ENCODE measurements at places on chromosomes 3 and 15.

- DNase-seq = no peak
Observed at GRCh38 chr3:46383951-46384330, 13.2 kb downstream of the CCR5 start.

DNA sequence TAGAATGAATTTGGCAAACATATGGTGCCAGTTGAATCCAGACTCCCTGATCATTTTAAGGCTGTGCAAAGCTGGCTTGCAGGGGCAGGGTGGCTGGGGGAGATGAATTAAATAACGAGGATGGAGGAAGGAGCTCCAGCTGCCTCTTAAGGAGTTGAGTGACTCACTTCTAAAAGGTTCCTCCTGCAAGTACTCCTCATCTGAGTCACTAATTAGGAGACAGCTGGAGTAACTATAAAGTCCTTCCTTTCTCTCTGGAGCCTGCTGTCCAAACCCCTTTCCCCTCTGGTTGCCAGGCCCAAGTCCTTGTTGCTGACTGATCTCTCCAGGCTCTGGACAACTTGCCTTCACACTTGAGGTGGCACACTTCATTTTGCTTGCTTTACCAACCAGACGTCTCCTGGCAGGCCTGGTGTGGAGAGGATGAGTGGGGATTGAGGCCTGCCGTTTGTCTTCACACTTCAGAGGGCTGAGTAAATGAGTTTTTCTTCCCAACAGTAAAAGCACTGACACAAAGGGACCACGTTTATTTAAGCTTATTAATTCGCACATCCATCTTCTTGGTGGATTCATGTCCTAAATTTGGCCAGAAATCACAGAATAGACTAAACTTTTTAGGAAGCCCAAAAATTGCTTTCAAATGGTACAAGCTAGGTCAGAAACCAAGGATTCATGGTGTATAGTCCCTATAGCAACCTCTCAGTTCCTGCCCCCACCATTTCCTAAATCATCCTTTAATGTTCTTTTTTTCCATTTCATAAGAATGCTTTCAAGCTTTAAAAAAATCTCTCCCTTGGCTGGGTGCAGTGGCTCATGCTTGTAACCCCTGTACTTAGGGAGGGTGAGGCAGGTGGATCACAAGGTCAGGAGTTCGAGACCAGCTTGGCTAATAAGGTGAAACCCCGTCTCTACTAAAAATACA, 90.5 kb upstream of the MYRIP start:
- no peak for DNase-seq

GRCh38 chr3:123054109-123054778, 12.6 kb upstream of the PDIA5 start:
- no peak for DNase-seq

GRCh38 chr15:99542828-99543227, 23.0 kb upstream of the MEF2A start:
- no peak for DNase-seq

DNA sequence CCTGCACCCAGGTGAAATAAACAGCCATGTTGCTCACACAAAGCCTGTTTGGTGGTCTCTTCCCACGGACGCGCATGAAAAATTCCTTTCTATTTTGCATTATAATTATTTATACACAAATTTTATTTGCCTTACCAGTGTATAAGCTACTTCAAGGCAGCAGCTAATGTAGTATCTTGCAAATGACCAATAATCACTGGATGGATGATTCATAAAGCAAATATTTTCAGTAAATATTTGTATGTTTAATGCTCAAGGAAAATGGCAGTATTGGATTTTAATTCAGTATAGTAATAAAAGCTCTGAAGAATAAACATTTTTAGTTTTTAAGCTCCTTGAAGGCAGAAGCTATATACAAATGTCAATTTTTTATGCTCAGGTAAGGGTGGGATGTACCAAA, 158.7 kb upstream of the NANOGP8 start:
- DNase-seq = no peak

- DNase-seq = no peak
Observed at GRCh38 chr3:129793942-129794310, 99.6 kb downstream of the TMCC1 start.

GRCh38 chr3:130737622-130738021, 9.0 kb downstream of the PIK3R4 start:
- no peak for DNase-seq

GRCh38 chr3:1057436-1057835, 35.4 kb upstream of the CNTN6 start:
- no peak for DNase-seq

DNA sequence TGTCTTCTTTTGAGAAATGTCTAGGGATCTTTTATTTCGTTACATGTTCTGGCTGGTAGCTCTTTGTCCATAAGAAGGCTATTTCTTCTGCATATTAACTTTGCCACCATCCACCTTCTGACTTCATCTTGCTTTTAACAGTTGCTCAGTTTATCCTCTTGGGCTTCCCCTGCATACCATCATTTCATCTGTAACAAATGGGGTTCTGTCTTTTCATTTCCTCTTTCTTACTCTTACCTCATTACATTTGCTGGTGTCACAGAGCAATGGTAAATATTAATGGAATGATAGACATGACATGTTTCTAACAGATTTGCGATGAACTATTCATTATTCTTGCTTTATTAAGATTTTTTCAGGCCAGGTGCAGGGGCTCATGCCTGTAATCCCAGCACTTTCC, 62.4 kb downstream of the GASK1A start:
- no peak for DNase-seq

DNA sequence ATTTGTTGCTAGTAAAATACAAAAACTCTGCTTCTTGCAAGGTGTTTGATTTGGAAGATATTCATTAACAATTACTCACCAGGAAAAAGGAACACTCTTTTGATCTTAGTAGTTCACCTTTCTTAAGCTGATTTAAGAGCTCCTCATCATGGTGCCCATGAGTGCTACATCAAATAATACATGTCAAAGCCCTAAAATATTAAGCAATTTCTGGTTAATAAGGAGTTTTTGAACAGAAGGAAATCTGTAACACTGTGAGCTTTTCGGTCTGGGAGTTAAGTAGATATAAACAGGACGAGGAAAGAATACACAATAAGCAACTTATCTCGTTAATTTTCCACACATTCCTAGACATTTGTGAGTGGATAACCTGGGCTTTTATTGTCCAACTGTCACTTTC, 83.9 kb upstream of the DCBLD2 start:
- no peak for DNase-seq

- peak; percentile 15 for DNase-seq
Observed at GRCh38 chr15:62068071-62068809, 1.5 kb downstream of the C2CD4A start.

- DNase-seq = no peak
Observed at GRCh38 chr3:72976281-72976741, 20.3 kb upstream of the PPP4R2 start.

DNA sequence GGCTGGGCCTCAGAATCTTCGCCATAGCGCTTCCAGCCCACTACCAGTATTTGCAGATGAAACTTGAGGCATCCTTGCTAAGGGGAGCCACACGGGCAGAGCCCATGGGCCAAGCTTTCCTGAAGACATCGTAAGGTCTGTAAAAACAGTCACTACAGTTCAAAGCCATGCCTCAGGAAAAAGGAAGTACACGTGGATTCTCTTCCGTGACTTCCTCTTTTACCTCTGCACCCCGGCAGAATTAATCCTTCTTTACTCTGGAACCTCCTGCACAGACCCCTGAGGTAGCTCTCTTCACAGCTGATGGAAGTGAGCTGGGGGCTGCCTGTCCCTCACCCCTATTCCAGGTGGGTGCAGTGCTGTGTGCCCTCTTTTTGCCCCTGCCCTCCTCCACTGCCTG, 129.2 kb downstream of the CHDH start:
- DNase-seq = no peak

DNA sequence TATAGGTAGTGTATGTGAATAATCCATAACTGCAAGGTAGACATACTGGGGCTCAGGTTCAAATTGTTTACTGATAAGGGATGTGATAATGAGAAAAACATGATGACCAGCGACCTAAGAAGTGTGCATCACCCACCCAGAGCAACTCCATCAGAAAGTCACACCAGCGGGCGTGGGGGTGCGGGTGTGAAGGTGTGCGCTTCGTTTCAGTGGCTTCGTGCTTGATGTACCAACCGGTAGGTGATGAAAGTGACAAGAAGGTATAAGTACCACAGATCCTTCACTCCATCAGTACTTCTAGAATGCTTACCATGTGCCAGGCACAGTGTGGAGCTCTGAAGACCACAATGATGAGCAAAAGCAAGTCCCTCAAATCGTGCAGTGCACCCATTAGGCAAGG, 11.2 kb downstream of the ANP32A start:
- DNase-seq = no peak

DNA sequence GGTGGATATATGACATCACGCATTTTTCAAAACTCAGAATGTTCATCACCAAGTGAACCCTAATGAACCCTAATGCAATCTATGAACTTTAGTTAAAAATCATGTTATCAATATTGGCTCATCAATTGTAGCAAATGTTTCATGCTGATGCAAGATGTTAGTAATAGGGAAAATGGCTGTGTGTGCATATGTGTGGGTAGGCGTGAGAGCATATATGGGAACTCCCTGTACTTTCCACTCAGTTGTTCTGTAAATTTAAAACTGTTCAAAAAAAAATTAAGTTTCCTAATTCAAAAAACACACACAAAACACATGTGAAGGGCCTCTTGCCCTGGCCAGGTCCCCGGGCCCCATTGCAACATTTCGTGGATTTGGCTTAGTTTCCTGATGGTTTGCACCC, 89.7 kb upstream of the PROK2 start:
- no peak for DNase-seq

DNA sequence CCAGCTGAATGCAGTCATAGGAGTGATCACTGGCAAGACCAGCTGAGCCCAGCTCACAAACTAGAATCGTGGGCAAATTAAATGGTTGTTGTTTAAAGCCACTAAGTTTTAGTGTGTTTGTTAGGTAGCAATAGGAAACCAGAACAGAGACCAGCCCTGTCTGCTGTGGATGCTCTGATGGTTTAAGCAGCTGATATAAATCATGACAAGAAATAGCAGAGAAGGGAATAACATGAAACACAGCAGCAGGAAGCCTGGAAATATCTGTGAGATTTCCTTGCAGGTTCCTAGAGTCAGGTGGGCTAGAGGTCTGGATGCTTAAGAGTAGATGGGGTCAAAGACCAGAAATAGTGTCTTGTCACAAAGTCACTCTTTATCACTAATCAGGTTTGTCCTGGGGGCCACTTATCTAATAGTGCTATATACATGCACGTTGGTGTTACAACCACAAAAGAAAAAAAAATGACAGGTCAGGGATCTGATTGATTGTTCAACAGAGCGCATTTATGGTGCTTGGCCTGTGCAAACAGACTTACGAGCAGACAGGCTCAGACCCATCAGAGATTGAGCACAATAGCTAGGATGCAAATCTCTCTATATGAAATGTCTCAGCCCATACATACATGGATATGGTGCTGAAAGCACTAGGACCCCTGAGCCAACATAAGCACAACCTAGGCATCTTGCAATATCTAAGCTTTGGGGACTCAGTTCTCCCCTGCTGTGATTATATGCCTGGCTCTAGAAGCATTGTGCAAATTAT, 967.7 kb downstream of the AGBL1 start:
- no peak for DNase-seq

DNA sequence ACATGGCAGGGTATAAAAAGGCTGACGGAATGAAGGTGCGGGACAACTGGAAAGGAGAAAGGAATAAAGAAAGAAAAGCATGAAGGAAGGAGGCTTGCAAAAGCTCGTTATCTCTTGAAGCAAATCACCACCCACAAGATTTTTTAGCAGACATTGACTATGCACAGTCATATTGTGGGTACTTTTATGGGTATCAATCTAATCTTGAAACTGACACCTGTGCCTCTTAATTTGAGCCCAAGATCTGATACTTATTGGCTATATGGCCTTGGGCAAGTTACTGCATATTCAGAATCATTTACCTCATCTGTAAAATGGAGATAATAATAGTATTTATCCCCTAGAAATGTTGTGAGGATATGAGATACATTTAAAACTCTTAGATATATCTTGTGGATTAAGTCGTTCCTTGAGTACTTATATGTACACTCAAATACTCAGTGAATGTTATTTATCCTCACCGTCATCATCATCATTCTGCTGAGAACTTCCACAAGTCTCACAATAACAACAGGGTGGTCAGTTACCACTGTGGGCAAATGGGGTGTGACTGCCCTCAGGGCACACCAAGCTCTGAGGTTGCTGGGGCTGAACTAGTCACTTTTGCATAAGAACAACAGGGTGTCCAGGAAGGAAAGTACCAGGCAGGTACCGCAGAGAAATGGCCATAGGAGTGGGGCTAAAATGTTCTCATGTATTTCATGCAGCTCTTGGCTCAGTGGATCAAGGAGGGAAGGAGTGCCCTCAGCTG, 266.1 kb downstream of the SLC9A9 start:
- DNase-seq = no peak

- no peak for DNase-seq
Observed at GRCh38 chr15:47725906-47726305, 8.6 kb downstream of the SEMA6D start.

GRCh38 chr3:167113035-167113830, 266.9 kb downstream of the ZBBX start:
- no peak for DNase-seq

- no peak for DNase-seq
Observed at GRCh38 chr3:136366289-136366688, 116.1 kb downstream of the PCCB start.

DNA sequence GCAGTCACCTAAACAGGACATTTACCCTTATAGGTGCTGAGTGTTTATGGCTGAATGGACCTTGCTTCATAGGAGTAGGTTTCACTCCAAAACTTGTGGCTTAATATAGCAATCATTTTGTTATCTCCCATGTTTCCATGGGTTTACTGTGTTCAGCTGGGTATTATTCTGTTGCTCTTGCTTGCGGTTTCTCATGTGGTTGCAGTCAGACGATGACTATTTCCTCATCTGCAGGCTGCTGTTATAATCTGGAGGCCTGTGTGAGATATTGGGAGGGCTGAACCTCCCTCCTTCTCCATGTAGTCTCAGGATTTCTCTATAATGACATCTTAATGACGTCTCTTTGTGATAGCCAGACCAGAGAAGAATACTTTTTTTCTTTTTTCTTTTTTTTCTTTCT, 98.1 kb downstream of the ZPLD1 start:
- DNase-seq = no peak

DNA sequence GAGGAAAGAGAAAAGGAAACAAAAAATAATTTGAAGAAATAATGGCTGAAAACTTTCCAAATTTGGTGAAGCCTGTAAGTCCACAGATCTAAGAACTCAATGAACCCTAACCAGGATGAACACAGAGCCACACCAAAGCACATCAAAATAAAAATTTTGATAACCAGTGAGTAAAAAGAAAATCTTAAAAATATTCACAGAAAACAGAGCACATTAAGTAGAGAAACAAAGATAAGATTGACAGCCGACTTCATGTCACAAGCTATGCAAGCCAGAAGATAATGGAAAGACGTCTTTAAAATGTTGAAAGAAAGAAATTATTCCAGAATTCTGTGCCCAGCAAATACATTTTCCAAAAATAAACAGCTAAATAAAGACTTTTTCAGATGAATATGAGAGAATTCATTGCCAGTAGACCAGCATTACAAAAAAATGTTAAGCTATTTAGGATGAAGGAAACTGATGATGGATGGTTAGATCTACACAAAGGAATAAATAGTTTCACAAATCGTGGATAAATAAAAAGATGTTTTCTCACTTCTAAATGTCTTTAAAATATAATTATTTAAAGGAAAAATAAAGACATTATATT, 140.2 kb upstream of the SKOR1 start:
- no peak for DNase-seq

- DNase-seq = no peak
Observed at GRCh38 chr3:138003069-138003468, 6.9 kb upstream of the CLDN18 start.

- DNase-seq = no peak
Observed at GRCh38 chr3:155292133-155292532, 1.4 kb downstream of the STRIT1 start.
